Astrocyte (in vitro differentiated cells and primary cell): ENCODE measurements at places on chromosomes 11 and 22. TPM values are rescaled to one million over a fixed set of nuclear protein-coding genes. Genes with fewer than 3 reads are reported as not detected.
A peak's percentile ranks its signal among the peaks of the same experiment; 100 is the strongest.

DNA sequence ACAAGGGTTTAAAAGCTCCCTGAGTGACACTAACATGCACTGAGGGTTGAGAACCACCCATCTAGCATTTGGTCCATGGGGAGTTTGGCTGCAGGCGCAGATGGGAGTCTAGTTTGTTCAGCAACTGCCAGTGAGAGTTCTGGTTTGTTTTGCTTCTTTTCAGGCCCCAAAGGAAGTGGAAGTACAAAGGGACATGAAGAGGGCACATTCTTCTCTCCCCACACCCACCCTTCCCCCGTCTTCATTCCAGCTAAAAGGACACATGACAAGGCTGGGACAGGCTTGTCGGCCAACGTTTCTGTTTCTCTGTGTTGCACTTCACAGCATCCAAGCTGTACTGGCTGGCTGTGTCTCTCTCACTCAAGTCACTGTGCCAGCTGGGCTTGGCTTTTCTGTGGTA, 8.2 kb upstream of the ENDOD1 start:
- H3K36me3 ChIP-seq: no peaks in the 10 kb centered on the region
- no peak for DNase-seq
- no peak overlapping the region for H3K4me3 ChIP-seq
- H3K4me1 ChIP-seq: peaks cover 14% of the 10 kb centered on the region
- H3K27ac ChIP-seq: no peak overlapping the region
- H3K27me3 ChIP-seq: no peaks in the 10 kb centered on the region

GRCh38 chr11:88697139-88697538, 359.6 kb upstream of the CTSC start:
- no peaks in the 10 kb centered on the region for H3K36me3 ChIP-seq
- H3K27me3 ChIP-seq: no peaks in the 10 kb centered on the region
- DNase-seq: no peak
- H3K27ac ChIP-seq: no peak overlapping the region
- H3K4me3 ChIP-seq: no peak overlapping the region
- H3K4me1 ChIP-seq: no peaks in the 10 kb centered on the region

Gene C11orf91
- total RNA-seq: not detected in 2 replicates

GRCh38 chr11:95829580-95830259, 39.4 kb downstream of the CEP57 start:
- no peak overlapping the region for H3K4me3 ChIP-seq
- peak; percentile 70 for DNase-seq
- H3K4me1 ChIP-seq: peaks cover 24% of the 10 kb centered on the region
- H3K27ac ChIP-seq: peak overlapping the region; percentile 23
- no peaks in the 10 kb centered on the region for H3K27me3 ChIP-seq

Gene ARHGAP8
- 1.3 and 2.8 TPM in 2 replicates for total RNA-seq

Gene HEPHL1
- total RNA-seq: not detected in 2 replicates
